ENCODE measurements at places on chromosomes 6 and 20. TPM values are rescaled to one million over a fixed set of nuclear protein-coding genes. Genes with fewer than 3 reads are reported as not detected.
A peak's percentile ranks its signal among the peaks of the same experiment; 100 is the strongest.

DNA sequence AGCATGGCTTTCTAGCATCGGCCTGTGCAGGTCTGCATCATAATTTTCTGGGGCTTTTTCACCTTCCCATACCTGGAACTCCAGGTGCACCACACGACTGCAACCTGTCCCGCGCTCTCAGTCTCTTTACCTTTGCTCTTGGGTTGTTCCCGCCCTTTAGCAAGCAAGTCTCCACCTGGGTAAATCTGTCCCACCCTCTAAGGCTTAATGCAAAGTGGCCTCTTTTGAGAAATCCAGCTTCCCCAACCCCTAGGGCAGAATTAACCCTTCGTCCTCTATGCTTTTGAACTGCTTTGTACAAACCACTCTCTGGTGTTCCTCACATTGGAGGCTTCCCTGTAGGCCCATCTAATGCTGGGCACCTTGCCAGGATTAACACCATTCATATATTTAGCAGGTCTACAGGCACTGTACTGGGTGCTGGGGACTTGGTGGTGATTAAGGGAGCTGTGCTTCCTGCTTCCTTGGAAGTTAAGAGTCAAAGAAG, 2.8 kb downstream of the ITPR3 start:
- no peaks in the 10 kb centered on the region for H3K27me3 ChIP-seq
- DNase-seq = no peak
- H3K36me3 ChIP-seq = peaks cover 1% of the 10 kb centered on the region
- H3K4me1 ChIP-seq = peaks cover 62% of the 10 kb centered on the region

DNA sequence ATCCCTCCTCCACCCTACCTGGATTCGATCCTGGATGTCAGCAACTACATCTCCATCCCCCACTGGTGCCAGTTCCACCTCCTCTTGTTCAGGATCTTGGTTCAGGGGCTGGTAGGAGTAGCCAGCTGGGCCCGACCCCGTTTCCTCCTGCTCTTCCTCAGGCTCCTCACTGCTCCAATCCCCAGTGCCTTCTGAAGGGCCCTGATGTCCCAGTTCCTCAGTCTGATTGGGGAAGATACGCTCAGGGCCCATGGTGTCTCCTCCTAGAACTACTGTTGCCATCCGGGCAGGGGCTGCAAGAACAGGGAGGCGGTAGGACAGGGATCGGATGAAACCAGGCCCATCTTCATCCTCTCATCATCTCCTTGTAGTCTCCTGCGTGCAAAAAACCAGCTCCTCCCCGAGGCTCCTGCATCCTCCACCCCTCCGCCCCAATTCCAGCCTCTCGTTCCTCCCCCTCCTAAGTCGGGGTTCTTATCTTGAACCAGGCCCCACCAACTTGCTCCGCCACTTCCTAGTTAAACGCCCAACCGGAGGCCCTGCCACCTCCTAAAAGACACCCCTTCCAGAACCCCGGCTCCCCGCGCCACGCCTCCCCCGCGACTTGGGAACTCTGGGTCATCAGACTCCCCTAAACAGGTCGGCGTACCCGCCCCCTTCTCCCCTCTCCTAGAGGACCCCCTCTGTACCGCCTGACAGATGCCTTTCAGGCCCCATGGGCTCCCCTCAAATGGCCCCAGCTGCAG, 476 bp downstream of the MEA1 start:
- peaks cover 65% of the 10 kb centered on the region for H3K4me1 ChIP-seq
- peak overlapping the region; percentile 70 for H3K27ac ChIP-seq
- no peak for DNase-seq
- H3K4me3 ChIP-seq = peak overlapping the region; percentile 94

- DNase-seq = peak; percentile 81
- peaks cover 24% of the 10 kb centered on the region for H3K36me3 ChIP-seq
- no peaks in the 10 kb centered on the region for H3K27me3 ChIP-seq
- H3K4me3 ChIP-seq = peak overlapping the region; percentile 87
- H3K4me1 ChIP-seq = peaks cover 69% of the 10 kb centered on the region
Observed at GRCh38 chr20:51400051-51400926, 142.2 kb downstream of the NFATC2 start.

DNA sequence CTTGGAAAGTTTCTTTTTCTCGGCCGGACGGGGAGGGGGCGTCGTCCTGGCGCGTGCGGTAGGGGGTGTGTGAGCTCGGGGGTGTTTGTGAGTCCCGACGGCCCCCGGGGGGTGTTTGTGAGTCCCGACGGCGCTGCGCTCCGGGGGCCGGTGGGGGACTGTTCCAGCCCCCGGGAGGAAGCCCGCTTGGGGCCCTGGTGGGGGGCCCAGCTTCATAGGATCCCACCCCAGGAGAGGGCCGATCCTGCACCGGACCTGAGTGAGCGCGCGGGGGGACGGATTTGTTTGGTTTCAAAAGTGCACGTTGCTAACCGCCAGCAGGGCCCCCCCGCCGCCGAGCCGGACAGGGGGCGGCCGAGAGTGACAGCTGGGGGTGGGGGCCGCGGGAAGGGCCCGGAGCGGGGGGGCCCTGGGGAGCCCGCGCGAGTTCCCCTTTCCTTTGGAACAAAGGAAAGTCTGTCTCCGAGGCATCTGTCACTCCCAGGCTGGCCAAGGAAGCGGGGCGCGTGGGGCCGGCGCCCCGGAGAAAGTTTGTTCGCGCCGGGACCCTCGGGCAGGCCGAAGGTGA, 485 bp downstream of the TGIF2 start:
- H3K27me3 ChIP-seq = no peaks in the 10 kb centered on the region
- H3K4me1 ChIP-seq = peaks cover 38% of the 10 kb centered on the region
- H3K36me3 ChIP-seq = peaks cover 12% of the 10 kb centered on the region
- H3K27ac ChIP-seq = no peak overlapping the region
- H3K4me3 ChIP-seq = peak overlapping the region; percentile 65

ABHD16B gene
- total RNA-seq = 0.22 TPM

Measured in activated T-cell treated with anti-CD3 and anti-CD28 coated beads, Interleukin-2, amount 50 U/mL, for 72 hours (primary cell).